GM19239 (cell line): ENCODE measurements at places on chromosomes 3 and 15.

DNA sequence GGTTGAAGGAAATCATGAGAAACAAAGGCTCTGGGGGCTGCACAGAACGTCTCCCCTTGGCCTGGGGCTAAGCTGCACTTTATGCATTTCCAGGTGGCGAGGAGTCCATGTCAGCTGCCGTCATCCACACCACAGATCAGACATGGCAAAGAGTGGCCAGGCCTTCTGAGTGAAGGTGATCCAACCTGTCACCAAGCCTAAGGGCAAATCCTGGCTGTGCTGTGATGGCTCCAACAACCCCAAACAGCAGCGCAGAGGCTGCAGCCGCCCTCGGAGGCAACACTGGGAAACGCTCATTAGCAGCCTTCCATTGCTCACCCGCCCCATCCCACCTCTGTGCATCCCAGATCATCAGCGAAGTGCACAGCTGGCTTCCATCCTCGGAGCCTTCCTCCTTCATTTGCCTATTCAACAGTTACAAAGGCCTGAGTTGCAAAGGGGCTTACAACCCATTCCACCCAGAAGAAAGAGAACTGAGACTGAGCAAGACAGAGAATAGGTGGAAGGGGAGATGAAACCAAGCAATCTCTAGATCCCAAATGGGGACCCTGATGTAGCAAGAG, 55.7 kb downstream of the SRGAP3 start:
- DNase-seq = no peak

GRCh38 chr3:43215663-43216275, 70.6 kb upstream of the SNRK start:
- no peak for DNase-seq

GRCh38 chr3:169494982-169495381, 168.5 kb downstream of the MECOM start:
- DNase-seq = no peak

DNA sequence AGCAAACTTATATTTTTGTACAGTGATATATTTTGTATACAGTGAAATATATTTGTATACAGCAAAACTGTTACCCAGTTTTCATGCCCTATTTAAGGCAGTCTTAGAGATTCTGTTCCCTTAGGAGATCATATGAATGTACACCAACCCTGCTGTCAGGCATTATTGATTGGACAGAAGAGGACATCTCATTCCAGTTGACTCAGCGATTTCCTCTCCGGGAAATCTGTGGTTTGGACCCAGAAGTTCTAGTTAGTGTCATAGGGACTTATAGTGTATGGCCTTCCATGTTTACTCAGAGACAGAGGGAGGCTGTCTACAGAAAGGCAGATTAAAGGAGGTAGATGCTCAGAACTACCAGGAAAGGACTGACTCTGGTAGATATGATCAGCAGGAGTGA, 318.8 kb upstream of the KCNMB2 start:
- DNase-seq = no peak

DNA sequence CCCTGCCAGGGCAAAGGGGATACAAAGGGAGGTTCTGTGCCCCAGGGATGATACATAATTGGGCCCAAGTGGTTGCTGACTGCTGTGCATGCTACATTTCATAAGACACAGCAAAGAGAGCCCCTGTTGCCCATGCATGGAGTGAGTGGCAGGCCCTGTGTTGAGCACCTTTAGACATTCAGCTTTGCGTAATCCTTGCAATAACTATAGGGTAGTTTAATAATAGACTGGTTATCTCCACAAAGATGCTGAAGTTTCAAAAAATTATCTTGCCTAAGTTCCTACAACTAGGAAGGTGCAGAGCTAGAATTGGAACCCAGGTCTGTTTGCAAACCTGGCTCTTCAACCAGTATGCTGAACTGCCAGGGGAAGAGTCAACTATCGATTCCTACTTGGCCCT, 1.7 kb upstream of the OGG1 start:
- DNase-seq = no peak

DNA sequence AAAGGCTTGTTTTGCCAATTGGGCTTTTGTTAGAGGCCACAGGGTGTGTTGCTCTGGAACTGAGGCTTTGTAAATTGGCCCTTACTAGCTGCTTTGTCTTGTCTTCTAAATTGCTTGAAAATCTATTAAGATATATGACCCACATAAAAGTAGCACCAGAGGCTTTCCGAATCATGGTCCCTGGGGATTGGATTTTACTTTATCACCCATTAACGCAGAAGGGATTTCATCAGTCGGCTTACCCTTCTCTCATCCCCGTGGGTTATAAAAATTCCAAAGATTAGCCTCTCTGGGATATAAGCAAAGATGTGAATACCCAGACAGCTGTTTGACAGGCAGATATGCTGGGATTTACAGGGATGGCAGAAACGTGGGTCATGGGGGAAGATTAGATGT, 98.3 kb upstream of the CHL1 start:
- DNase-seq = no peak

DNA sequence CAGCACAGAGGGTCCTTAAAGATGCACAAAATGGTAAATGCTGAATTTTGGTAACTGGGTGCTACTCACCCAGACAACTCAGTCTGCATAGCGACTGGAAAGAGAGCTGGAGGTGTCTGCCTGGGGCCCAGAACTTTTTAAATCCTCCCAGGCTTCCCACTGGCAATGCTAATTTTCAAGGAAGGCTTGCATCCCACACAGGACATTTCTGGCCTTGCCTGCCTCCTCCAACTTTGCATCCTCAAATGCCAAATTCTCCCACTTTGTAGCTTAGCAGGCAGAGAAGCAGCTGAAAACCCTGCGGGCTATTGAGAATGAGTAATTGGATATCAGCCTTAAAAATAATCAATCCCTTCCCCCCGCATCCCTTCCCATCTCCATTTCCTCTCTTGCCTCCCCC, 656.6 kb upstream of the ADAMTS9 start:
- DNase-seq = no peak

DNA sequence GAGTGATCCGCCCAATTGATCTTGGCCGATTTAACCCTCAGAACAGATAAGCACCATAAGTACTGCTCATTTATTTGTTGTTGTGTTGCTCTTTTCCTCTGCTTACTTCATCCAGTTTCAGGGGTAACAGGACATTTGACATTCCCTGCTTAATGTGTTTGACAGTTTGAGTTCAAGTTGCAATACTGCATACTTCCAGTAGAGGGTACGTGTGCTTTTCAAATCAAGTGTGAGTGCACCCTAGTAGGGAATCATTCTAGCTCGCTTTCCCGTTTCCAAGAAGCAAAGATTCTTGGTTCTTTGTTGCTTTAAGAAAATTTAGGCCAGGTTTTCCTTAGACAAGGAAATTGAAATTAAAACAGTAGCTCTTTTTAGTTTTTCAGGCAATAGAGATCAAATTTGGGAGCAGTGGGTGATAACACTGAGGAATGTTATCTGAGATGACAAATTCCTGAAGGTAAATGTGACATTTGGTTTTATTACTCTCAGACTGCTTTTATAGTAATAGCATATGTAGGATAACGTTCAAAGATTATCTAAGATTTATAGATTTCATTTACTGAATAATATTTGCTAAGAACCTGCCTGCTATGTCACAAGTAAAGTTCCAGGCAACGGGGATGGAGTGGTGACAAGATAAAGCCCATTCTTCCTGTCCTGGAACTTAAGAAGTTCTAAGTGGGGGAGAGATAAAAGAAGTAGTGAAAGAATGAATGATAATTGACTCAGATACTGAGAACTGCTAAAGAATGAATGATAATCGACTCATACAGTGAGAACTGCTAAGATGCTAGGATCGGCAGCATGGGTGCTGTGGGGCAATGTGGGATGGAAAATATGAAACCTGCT, 73.3 kb downstream of the SYNPR start:
- peak; percentile 18 for DNase-seq

DNA sequence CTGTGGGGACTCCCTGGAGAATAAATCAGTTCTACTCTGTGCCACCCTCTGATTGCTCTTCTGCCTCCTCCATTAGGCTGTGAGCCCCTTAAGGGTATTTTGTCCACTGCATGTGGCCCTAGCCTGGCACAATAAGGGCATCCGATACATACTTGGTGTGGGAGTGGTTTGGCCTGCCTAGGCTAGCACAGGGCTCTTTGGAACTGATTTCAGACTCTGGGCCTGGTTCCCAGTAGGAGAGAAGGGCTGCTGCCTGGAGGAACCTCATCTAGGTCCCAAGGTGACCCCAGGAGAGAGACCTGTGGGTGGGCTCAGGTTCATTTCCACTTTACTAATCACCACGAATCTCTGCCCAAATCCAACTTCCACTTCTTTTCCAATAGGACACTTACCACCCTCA, 5.3 kb upstream of the CTDSPL start:
- DNase-seq = no peak

DNA sequence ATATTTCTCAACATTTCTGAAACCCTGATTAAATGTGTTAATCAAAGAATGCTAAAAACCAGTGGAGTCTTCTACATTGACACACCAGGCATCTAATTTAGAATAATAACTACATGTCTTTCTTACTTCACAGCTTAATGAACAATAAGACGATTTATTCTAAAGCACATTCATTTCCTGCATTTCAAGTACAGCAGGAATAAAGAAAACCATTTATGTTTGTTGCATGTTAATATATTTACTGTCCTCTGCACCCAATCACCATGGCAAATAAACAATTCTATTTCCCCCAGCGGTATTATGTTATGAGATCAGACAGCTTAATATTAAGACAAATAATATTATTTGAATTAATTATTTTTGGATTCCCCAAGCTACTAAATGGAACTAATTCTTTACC, 1336.3 kb upstream of the CADM2 start:
- DNase-seq = no peak

GRCh38 chr3:127061641-127062040, 78.7 kb downstream of the PLXNA1 start:
- DNase-seq = no peak

GRCh38 chr3:62226601-62227339, 146.6 kb downstream of the FEZF2 start:
- no peak for DNase-seq

- no peak for DNase-seq
Measured at GRCh38 chr15:91469632-91470567, 369.8 kb downstream of the SV2B start.

DNA sequence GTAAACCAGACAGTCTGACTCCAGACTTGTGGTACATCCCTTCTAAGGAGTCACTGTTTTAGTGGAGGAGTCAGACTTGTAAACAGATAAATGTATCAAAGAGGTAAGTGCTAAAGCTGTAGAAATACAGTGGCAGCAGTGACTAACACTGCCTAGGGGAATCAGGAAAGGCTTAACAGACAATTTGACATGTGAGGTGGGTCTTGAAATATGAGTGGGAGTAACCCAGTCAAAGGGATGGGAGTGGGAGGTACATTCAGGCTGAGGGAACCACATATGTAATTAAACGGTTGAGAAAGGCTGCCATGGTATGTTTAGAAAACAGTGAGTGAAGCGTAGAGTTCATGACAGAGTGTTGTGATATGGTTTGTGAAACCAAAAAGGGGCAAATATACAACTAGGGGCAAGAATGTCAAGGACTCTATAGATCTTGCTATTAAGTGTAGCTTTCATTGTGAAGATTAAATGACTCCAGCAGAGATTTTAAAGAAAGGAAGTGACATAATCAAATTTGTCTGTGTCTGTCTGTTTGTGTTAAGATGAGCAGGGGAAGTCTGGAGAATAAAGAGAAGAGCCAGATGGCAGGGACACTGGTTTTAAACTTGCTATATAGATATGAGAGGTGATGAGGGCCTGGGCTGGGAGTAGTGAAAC, 11.2 kb upstream of the ALCAM start:
- DNase-seq = no peak

DNA sequence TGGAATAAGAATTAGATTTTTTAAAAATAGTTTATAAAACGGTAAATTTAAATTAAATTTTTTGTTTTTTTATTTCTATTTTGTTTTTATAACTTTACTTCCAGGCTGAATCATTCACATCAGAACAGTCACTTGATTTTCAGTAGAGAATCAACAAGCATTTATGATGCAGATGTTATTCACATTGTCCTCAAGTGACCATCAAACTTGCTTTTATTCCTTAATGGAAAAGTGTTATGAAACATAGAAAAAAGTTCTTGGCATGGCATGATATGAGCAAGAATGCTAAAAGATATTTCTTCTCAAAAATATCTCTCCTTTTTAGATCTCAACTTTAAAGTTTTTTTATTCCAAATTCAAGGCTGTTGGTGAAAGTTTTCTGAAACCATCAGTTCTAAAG, 70.9 kb upstream of the TGFBR2 start:
- no peak for DNase-seq

DNA sequence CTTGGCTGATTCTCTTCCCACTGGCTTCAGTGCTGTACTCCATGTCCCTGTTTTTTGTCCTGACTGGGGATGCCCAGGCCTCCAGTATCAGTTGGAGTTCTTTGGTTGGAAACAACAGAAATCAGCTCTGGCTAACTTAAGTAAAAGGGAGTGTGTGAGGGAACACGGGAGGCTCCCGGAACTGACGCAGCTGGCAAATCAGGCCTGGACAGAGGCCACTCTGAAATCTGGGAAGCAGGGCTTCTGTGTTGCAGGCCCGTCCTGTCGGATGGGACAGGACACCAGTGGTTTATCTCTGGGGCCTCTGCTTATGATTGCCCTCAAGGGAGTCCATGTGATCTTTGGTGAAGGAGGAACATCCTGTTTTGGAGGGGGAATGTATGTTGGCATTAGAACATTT, 124.3 kb downstream of the CHCHD6 start:
- no peak for DNase-seq

DNA sequence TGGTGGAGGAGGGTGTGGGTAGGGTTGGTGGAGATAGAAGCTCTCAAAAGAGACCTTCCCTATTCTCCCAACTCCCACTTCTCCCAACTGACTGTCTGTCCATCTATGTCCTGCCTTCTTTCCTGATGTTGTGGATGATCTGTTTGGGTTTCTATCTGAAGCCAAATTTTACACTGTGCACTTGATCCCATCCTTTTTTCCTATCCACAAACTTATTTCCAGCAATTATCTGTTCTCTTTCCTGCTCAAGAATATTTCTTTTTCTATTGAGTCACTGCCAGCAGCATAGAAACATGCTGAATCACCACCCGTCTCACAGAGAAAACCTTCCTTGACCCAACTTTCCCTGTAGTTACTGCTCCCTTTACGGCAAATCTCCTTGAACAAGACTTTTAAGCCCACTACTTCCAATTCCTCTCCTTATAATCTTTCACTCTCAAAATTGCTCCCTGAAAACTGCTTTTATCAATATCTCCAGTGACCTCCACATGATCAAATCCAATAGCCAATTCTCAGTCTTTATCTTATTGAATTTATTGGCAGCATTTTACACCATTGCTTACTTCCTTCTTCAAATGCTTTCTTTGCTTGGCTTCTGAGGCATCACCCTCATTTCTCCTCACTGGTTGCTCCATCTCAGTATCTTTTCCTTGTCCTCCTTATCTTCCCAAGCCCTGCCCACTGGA, 141.2 kb upstream of the SLC7A14 start:
- DNase-seq = no peak
